Stimulated activated CD4-positive, alpha-beta T cell treated with anti-CD3 and anti-CD28 coated beads, Interleukin-1b, Interleukin-23, amount 100 ng/mL, for 4 hours (primary cell): ENCODE measurements at places on chromosomes 1 and 21.
A peak's percentile ranks its signal among the peaks of the same experiment; 100 is the strongest.

DNA sequence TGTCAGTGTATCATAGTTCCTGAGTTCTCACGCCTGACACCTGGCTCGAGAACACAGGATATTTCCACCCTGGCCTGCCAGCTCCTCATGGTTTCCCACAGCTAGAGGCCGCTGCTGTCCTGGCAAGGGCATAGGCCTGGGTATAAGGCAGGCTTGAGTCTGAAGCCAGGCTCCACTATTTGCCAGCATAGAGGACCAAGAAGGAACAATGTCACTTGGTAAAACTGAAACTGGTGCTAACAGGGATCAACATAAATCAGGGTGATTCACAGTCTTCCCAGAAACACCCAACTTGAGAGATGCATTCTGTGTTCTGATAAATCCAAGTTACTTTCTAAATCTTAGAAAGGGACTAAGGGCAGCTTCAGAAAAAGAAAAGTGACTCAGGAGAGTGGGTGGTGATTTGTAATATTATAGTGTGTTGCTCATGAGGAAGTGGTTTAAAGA, 6.9 kb upstream of the S100A2 start:
- DNase-seq = no peak

DNA sequence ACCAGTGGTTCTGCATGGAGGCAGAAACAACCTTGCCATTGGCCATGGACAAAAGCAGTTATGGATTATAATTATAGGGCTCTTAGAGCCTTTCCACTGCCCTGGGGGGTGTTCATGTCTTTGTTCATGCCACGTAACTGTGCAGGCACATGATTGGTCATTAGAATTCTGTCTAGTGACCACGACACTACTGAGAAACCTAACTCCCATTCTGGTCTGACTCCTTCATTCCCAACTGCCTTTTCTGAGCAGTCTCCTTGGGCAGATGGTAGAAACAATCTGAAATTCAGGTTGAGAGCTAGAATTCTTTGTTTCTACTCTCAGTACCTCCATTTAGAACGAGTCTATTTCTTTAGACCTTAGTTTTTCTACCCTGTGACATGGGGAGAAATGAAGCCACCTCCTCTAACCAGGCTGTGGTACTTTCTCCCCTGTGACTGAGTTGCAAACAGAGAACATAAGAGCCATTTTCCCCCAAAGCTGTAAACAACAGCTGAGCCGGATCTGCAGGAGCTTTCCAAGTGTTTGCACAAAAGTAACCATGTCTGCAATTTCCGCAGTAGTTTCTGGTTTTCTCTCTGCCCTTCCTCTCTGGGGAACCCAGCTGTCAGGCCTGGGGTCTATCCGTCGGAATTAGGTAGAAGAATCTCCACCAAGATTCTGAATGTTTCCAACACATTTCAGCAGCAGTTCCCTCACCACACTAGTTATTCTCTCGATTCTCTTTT, 37.7 kb upstream of the IPO9 start:
- no peak for DNase-seq

- peak; percentile 60 for DNase-seq
These were observed 22.2 kb downstream of the RUNX1 start for GRCh38 chr21:35026617-35027562.

DNA sequence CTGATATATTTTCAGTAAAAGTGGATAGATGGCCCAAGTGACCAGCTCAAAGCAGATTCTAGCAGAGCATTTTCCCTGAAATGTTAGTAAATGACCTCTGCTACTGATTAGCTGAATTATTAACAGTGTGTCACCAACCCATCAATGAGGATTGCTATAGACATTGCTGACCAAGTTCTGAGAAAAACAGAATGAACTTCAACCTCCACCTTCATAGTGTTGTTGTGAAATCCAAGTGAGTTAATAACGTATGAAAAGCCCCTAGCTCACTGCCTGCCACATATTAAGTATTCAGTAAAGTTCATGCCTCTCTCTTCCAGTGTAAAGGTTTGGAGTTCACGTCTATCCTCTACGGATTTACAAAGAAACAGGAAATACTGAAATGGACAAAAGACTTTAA, 15.8 kb downstream of the PLPP3 start:
- DNase-seq = no peak

DNA sequence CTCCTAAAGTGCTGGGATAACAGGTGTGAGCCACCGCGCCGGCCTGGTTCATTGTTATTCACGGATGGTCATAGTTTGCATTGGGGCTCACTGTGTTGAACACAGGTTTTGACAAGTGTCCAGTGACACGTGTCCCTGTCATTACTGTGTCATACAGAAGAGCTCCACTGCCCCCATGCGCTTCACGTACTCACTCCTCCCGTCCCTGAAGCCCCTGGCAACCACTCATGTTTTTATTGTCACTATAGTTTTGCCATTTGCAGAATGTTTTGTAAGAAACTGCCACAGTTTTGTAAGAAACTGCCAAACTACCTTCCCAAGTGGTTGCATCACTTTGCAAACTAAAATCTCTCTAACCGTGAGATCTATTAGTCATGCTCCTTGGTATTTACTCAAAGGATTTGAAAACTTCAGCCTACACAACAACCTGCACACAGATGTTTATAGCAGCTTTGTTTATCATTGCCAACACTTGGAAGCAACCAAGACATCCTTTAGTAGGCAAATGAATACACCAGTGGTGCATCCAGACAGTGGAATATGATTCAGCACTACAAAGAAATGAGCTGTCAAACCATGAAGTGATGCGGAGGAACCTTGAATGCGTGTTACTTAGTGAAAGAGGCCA, 163.2 kb upstream of the COL6A1 start:
- DNase-seq = no peak
